ENCODE measurements at places on chromosomes 7 and 10.

- no peak for DNase-seq
Measured at GRCh38 chr10:132606536-132607316, 69.1 kb downstream of the INPP5A start.

DNA sequence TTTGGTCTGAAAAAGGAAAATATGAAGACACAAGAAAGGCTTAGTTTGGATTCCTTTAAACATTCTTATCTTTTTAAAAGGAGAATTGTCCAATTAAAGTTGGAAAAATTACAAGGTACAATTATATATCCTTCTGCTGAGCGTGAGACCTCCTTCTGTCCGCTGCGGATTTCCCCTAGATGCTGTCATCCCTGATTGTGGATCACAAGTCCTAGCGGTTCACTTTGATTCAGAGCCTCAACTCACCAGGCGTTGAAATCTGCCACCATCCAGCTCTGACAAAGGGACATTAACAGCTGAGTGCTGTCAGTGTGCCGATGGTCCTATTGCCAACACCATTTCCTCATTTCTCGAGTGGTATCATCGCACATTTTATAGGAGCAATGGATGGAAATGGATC lies 73.1 kb upstream of the PTER start:
- DNase-seq, result no peak

GRCh38 chr7:132789281-132789680 lies 213.0 kb upstream of the PLXNA4 start:
- no peak for DNase-seq

- DNase-seq, result no peak
Measured at GRCh38 chr7:14748461-14748860, 154.1 kb downstream of the DGKB start.

DNA sequence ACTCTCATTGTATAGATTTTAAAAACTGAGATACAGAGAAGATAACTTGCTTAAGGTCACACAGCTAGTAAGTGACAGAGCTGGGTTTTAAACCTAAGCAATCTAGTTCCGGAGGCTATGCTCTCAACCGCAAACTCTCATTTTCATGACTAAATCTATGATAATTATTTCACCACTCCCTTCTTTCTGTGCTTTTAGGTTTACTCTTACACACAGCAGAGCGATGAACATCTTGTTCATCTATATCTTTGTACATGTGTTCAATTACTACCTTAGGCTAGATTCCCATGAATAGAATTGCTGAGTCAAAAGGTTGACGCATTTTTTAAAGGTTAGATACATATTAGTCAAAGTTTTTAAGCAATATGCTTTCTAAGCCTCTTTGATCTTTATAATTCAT lies 154.8 kb downstream of the CHN2 start:
- DNase-seq, result no peak

DNA sequence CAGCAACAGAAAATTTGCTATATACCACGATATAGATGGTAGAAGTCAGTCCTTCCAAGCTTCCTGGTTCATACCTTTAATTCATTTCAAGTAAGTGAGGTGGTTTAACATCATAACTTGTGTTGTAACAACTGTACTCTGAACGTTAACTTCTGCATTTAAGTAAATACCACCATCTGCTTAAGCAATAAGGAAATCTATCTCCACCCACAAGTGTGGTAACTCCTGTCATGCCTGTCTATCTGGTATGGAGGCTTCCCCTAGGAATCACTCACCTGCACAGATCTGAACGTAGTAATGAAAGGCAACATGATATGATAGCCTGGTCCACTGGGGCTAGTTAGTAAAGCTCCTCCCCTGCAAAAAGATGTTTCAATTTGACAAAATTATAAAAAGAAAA lies 2.3 kb downstream of the ERLIN1 start:
- no peak for DNase-seq

DNA sequence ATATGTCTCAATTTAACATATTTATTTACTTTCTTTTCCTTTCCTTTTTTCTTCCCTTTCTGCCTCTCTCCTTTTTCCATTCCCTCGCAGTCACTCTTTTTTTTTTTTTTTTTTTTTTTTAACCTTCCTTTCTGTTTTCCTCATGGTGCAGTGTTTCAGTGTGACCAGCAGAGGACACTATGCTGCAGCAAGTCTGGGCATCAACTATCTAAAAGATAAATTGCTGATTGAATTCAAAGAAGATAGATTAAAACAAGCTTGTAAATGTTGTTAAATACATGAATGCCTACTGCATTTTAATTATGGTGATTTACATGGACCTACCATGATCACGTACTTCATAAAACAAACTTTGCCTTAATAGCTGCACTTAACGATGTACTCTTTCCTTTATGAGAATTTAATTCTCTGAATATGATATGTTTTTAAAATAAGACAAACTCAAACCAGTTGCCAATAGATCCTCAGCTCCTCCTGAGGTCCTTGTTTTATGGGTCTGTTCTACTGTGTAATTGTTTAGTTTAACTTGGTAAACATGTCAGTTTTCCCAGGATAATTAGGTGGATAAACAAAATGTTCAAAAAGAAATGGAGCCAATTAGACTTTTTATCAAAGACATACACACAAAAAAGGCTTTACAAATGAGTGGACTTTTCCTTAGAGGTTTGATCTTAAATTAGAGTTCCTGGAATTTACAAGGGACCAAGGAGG lies 101.0 kb upstream of the AGR3 start:
- peak; percentile 12 for DNase-seq

GRCh38 chr7:36611703-36612102 lies 112.6 kb downstream of the AOAH start:
- no peak for DNase-seq

- no peak for DNase-seq
Measured at GRCh38 chr7:94423863-94424735, 29.4 kb downstream of the COL1A2 start.

DNA sequence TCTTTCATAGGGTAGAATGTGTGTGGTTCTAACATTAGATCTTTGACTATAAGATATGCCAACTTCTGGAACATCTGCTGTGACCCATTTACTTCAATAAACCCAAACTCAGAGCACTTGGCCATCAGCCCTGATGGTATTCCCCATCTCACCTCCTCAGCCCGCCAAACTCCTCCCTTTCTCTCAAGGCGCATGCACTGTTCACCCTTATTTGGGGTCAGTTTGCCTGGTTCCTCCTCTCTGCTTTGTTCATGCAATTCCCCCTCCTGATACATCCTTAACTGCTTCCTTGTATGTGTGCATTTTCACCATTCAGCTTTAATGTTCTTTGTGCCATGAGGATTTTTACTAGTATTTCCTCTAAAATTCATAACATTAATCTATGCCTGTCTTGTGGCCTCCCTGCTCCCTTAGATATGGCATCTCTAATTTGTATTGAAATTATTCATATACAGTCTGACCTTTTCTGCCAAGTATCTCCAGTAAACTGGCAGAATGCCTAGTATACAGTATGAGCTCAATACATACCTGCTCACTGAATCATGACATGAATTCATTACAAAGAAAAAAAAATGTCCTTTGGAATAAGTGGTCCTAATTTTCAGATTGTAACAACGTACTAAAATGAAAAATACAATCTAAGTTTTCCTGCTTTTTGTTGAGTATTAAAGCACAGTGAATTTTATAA lies 336.8 kb upstream of the IGFBP3 start:
- DNase-seq, result no peak

DNA sequence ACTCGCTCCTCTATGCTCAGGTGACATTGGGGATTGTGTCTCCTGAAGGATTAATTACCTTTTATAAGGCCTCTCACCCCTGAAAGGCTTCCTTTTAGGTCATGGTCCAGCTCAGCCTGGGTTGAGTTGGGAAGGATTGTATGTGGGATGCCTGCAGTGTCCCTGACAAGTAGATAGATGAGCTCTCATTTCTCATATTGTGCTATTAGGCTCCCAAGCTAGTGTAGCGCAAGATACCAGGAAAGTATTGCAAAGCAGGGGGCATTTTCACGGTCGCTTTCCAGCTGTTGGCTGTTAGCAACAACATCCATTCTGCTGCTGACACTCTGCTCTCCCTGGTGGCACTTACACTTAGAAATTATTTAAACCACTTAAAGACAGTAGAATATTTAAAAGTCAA lies 31.9 kb downstream of the NXPH1 start:
- no peak for DNase-seq

DNA sequence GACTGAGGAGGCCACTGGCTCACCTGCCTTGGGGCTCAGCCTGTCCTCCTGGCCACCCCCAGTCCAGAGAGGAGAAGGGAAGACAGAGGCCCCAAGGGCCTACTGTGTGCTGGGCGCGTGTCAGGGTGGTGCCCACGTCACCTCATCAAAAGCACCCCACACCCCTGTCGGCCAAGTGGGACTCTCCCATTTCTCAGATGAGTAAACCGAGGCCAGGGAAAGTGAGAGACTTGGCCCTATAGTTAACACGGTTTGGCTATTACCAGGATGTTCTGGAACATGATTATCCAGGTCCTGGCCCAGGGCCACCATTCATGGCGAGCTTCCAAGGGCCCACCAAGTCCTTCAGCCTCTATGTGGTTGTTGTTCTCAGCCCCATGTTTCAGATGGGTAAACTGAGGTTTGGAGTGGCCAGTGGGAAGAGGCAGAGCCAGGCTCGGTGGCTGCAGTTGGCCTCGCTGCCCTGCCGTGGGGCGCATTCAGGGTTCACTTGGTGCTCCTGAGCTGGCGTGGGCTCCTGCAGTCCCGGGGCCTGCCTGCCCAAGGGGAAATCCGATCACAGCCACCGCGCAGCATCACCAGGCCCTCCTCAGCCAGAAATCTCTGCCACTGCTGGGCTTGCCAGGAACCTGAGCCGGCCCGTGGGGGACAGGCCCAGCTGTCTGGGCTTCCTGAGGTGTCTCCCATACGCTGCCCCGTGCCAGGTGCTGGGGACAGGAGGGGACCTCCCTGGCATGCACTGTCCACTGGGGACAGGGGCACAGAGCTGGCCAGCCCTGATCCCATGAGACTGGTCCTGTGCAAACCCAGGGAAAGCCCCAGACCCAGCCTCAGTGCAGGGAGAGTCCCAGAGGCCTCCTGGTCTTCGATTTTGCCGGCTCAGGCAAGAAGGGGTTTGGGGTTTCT lies 117.7 kb upstream of the TNRC18 start:
- DNase-seq, result no peak

GRCh38 chr10:121284936-121285335 lies 313.3 kb downstream of the FGFR2 start:
- DNase-seq, result peak; percentile 52

DNA sequence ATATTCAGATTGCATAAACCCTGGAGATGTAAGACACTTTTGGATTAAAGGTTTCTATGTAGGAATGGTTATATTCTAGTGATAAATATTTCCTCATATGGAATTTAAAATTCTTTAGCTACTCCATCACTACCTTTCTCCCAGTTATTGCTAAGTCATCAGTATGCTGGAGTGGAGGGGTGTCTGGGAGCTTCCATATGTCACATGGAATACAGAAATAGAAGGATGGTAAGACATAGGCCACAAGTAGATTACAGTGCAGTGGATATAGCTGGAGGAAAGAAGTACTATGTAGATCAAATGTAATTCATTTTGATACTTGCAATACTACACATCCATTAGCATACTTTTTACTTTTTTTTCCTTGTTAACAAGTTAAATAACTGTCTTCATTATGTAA lies 428.4 kb downstream of the ARL4A start:
- DNase-seq, result no peak

GRCh38 chr10:571688-572451 lies 117.6 kb downstream of the DIP2C start:
- DNase-seq, result no peak

- DNase-seq, result peak; percentile 96
Measured at GRCh38 chr10:110918269-110918642, 724 bp downstream of the BBIP1 start.

DNA sequence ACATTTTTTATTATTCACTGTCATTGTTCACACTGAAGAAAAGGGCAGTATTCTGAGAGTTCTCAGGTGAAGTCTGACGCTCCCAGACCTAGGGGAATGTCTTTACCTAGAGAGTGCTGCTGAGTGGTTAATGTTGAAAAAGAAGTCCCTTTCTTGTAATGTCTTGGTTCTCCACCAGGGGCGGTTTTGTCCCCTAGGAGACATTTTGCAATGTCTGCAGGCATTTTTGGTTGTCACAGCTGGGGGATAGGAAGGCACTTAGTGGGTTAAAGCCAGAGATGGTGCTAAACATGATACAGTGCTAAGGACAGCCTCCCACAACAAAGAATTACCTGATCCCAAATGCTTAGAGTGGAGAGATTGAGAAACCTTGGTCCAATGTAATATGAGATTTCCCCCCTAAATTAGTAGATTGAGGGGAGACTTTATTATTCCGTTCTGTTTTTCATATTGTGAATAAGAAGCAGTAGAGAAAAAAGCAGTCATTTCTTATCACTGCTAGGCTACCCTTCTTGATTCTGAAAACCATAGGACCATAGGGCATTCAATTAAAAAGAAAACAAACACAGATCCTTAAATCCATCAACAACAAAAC lies 13.1 kb downstream of the UMAD1 start:
- DNase-seq, result peak; percentile 30

DNA sequence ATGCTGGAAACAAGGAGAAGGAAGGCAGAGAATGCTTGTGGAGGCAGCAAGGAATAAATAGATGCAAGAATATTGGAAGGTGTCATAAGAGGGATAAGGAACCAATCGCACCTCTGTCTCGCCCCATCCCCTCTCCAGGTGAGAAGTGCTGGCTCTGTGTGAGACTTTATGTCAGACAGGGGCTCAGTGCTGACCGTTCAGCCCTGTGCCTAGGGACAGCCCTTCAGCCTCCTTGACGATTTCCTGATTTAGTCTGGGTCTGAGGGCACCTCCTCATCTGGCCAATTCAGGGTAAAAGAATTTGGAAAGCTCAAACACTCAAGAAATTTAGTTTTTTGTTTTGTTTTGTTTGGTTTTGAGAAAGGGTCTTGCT lies 54.9 kb downstream of the FAM241B start:
- DNase-seq, result no peak

DNA sequence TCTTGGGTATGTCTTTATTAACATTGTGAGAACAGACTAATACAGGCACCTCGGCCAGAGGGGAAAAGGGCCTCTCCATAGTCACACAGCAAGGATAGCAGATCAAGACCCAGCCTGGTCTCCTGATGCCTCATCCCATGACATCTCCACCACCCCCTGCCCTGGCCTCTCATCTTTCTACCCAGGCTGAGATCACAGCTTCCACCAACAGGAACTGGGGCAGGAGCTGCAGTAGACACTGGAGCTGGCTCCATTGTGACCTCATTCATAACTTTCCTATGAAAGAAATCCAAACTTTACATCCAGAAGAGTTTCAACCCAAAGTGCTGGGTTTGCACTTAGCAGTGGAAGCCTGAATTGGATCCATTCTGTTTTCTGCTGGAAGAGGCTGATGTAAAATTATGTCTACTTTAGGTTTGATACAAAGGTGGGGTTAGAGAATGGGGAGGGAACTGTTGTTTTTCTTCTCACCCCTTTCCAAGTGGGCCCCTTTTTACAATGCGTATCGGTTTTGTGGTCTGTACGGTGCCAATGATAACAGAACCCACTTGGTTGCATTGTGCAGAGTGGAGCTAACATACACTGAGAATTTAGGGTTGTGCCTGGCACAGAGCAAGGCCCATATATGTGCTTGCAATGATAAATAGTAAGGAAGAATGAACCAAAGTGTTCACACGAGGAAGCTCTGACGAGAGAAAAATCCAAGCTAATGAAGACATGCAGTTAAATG lies 28.6 kb upstream of the INSIG1 start:
- DNase-seq, result no peak
